ENCODE measurements at places on chromosomes 7 and 10. TPM values are rescaled to one million over a fixed set of nuclear protein-coding genes. Genes with fewer than 3 reads are reported as not detected.

DNA sequence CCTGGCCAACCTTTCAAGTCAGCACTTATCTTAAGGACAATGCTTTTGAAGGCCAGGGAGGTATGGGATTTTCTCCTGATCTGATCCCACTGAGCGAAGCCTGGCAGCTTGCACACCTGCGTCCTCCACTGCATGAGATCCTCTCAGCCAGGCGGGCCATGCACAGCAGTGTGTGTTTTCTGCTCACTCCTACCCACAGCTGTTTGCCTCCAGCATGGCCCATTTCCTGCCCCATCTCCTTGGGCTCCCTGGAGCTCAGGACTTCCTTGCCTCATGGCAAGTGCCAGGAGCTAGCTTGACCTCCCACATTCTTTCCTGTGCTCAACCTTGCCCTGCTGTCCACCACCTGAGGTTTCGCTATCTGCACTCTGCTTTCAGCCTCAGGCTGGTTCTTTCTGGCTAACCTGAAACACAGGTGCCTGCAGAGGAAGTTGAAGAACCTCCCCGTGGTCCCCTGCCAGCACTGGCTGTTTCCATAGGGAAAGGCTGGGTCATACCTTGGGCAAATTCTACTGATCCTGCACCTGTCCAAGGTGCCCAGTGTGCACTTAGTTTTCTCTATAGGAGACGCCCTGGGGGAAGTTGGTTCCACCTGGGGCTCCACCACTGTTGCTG lies 43.9 kb upstream of the EEPD1 start:
- no peak for DNase-seq

Gene FAM24B
- total RNA-seq = 3.8 TPM

GRCh38 chr7:100694098-100694745 lies at the start of gene GIGYF1:
Gene GIGYF1 (minus strand): TSS chr7:100694250. CDS start chr7:100688238, 6,012 bp downstream.
- DNase-seq = no peak

GRCh38 chr7:120402079-120402767 lies 129.2 kb downstream of the KCND2 start:
- peak; percentile 29 for DNase-seq

Gene KRIT1
- 56.1 TPM for total RNA-seq

DNA sequence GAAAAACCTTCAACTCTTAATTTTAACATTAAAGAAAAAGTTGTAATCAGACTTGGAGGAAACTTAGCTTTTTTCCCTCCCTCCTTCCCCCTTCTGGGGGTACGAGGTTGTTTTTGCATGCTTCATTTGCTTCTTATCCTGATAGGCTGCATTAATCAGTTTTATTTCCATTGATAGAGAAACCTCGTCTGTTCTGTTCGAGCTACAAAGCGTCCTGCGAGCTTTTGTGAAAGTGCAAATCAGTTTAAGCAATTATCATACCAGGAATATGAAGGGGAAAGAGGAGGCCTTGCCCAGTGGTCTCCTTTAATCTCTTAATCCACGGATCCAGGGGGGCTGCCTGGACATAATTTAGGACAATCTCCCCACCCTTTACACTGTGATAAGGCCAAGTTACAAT lies 7.5 kb downstream of the EMX2 start:
- DNase-seq = no peak

DNA sequence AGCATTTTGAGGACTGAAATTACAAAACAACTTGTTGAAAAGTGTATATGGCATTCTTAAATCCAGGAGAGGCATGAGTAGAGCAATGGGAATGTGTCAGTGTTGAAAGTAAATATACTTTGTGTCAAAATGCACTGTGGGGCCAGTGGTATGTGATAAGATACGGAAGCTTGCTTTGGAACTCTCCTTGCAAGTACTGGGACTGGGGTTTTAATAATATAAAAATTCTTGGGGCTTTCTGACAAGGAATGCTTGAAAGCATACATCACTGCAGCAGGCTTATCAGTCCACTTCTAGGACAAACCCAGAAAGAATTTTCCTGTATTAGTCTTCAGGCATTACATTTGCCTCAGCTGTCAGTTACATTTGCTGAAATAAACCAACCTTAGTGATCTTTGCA lies 472.8 kb upstream of the FZD8 start:
- DNase-seq = no peak

DNA sequence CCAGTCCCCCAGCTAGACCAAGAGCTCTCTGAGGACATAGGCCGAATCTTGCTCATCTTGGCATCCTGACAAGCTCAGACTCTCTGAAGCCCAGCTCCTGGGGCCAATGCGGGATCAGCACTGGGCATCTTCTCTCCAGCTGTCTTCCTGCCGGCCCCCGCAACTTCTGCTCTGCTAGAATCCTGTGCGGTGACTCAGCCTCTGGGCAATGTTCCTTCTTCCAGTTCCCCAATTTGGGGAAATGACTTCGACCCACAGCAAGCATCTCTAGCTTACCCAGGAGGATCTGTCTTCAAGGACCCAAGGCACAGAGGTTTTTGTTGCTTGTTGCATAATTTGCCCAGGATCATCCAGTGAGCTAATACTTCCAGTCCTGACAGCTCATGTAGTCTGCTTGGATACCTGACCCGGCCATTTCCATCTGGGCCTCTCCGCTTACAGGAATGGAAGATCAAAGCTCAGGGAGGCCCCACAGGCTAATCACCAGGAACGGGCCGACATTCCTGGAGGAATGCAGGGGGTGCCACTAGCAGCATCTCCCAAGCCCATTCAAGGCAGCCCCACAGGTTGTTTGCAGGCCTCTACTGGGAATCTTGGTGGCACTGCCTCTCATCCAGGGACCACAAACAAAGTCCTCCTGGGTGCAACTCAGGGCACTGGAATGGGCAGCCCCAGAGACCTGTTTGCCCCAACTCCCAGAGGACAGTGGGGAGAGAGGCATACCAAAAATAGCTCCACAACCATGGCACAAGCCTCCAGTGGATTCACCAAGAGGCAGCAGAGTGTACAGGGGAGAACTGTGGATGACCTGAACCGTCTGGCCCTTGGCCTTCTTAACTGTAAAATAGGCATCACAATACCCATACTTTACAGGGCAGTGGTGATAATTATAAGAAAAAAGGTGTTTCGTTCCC lies 151.9 kb downstream of the NEURL1 start:
- DNase-seq = no peak

- DNase-seq = no peak
Measured at GRCh38 chr7:37986908-37987330, 66.5 kb downstream of the EPDR1 start.

DNA sequence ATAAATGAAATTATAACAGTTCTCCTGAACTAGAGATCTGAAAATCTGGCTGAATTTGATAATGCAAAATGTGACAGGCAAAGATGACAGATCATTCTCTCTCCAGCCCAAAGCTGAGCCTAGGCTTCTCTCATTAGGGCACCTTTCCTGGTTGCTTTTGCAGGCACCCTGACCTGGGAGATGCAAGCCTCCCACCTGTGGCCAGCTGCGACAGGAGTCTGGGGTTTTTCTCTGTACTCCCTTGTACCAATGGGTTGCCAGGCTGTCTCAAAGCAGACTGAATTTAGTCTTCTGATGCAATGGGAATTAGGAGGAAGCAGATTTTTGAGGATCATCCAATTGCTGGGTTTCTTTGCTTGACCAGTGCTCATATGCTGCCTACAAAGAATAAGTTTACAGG lies 85.0 kb upstream of the EFCAB10 start:
- DNase-seq = no peak

GRCh38 chr10:59906417-59907202 lies at the start of gene CCDC6:
Gene CCDC6 (minus strand): TSS chr10:59906556. CDS start chr10:59906424, 132 bp downstream.
- no peak for DNase-seq

Gene CRYGN
- not detected for total RNA-seq

Measured in glomerular endothelial cell (primary cell).